Calu3 (cell line): ENCODE measurements at places on chromosomes 11 and 22.

DNA sequence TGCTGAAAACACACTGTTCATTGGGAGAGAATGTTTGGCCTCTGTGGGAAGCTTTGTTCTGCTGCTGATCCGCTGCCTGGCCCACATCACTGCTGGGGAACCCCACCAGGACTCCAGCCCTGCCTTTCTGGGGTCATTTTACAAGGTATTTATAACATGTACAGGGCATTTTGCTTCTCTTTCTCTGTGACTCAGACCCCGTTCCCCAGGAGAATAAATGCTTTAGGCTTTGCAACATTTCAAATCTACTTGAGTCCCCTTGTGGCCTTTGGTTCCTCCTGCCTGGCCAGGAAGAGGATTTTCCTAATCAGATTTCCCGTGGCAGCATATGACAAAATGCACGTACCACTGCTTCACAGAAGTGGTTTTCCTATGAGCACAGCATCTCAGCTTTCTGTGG, 43.0 kb downstream of the BTG4 start:
- no peak for DNase-seq

GRCh38 chr11:81852896-81853295, 880.8 kb downstream of the FAM181B start:
- DNase-seq: no peak

DNA sequence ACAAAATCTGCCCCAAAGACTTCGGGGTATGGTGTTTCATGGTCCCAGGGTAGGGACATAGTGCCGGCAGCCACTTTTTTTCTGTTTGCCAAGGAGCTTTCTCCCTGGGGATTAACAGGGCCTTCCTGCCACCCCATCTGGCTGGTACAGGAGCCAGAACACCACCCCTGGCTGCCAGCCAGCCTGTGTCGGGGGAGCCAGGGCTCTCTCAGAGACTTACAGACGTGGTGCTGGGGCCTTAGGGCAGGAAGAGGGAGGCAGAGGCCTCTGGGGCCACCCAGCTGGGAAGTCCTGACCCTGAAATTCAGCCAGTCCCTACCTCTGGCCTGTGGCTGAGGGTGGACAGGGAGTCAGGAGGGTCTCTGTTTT, 52.4 kb upstream of the CDON start:
- peak; percentile 20 for DNase-seq

GRCh38 chr11:111406091-111406490, 27.0 kb upstream of the POU2AF1 start:
- DNase-seq: no peak

- DNase-seq: no peak
These were observed 440.5 kb downstream of the MIAT start for GRCh38 chr22:27097933-27098332.

GRCh38 chr22:33844273-33844672, 76.0 kb downstream of the LARGE1 start:
- DNase-seq: no peak

GRCh38 chr11:693415-693831, 1.6 kb downstream of the DEAF1 start:
- no peak for DNase-seq

DNA sequence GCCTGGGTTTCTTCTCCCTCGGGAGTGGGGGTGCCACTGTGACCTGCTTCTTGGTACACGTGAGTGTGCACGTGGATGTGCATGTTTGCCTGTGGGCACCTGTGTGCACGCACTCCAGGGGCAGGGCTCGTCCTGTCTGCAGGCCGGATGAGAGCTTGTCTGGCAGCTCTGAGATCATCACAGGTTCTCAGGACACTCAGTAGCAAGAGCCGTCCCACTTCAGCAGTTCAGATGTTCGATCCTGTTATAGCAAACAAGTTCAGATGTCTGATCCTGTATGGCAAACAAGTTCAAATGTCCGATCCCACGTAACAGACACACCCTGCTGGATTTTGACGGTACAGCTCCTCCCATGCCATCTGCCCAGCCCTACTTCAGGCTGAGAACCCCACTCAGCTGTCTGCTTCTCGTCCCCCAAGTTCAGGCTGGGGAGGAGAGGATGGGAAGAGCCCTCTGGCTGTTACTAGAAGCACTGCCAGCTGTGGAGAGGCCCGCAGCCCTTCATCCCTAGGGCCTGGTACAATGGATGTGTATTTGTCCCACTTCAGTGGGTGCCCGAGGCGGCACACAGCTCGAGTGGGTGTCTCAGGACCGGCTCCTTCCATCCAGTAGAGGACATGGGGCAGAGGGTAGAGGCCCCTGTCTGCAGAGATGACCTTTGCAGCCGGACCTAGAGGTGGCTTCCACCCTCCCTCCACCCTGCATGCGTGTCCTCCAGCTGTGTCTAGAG, 1126.9 kb downstream of the BRD1 start:
- no peak for DNase-seq

DNA sequence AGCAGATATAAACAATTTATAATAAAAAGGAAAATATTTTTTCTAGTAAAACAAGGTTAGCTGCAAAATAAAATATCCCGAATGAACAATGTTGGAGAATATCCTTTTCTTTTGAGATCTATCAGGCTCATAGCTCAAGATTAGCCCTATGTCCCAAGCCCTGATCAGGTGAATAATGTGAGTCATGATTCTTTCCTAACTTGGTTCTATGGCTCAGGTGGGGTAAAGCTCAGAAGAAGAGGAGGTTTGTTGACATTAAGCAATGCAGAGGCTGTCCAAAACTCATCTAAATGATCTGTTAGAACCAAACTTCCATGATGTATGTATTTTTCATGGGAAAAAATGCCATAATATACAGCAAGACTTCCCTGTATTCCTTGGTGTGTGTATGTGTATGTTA, 86.1 kb downstream of the TRIM44 start:
- no peak for DNase-seq

DNA sequence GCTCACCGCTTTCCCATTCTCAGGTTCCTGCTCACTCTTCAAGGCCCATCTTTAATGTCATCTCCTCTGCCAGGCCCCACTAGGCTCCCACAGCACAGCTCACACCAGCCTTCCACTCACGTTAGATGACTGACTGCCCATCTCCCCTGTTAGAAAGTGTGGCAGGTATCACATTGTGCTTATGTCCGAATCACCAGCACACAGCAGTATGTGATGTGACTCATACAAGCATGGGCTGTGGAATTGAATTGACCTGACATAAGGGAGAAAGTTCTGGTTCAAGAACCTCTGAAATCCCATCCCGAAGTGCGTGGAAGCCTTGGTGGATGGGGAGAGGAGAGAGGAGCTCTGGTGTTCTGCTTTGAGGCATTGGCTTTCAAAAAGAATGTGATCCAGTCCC, 6.5 kb downstream of the VSTM5 start:
- DNase-seq: no peak

DNA sequence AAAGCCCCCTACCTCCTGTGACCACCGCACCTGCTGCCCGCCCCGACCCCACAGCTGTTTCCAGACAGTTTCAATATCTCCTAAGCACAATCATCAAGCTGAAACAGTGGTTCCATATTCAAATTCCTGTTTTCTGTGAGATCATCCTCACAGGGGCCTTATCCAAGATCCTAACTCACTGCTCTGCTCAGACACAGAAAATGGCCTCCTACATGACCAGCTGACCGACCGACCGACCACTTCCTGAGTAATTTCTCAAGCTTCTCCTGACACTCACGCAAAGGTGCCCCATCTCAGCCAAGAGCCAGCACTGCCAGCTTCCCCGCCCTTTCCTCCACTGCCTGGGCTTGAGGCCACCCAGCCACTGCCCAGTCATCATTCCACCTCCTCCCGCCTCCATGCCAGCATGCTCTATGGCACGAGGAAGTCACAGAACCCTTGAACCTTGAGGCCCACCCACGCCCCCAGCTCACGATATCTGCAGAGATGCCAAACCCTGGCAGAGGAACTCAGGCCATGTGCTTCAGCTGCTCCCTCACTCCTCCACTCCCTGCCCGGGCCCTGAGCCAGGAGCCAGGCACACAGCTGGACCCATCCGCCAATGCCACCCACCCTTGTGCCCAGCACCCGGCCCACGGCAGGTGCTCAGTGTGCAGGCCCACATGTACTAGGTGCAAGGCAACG, 14.0 kb downstream of the KIAA0930 start:
- DNase-seq: peak; percentile 46

DNA sequence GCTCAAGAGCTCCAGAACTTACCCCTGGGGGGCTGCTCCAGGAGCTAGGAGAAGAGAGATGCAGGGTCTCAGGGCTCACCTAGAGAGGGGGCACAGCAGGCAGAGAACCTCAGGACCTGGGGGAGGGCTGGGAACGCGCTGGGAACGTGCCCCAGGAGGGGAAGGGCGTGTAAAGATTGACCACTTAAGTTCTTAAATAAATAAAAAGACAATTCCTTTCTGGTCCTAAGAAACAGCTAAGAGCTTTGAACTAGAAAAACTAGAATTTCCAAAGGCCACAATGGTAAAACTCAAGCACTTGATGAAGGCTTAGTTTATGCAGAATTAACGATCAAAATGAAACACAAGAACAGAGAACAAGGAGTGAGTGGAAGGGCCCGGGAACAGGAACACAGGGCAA, 89.1 kb downstream of the CELSR1 start:
- DNase-seq: no peak

- DNase-seq: peak; percentile 4
These were observed 35.3 kb upstream of the NECTIN1 start for GRCh38 chr11:119764108-119764868.

DNA sequence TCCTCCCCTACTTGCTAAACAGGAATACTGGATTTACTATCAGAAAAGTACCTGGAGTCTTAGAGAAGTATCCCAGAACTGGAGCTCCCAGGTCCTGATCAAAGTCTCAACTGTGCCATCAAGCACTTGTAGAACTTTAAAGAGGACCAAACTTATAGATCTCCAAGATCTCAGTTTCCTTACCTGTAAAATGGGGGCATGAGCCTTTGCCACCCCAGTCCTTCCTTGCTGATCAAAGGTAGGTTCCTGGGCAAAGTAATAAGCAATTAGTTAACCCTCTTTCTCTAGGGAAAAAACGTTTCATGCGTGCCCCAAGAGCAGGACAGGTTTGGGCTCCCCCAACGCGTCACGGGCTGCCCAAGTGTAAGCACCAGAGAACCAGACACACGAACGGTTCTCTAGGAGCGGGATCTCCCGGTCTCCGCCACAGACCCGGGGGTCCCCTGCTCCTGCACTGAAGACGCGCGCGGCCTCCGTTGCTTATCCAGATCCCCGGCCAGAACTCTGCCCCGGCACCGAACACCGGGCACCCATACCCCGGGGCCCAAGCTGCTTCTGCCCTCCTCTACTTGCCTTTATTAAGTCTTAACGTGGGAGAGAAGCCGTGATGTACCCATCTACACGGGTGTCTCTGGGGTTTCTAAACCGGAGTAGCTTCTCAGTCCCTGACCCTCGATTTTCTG, 505 bp downstream of the ZNF214 start:
- peak; percentile 10 for DNase-seq

- no peak for DNase-seq
These were observed 1.9 kb downstream of the FDX1 start for GRCh38 chr11:110431674-110432073.

- no peak for DNase-seq
These were observed 13.7 kb upstream of the DRD2 start for GRCh38 chr11:113488931-113489351.

- no peak for DNase-seq
These were observed 38.3 kb upstream of the CYP2R1 start for GRCh38 chr11:14930369-14930768.

GRCh38 chr11:134652586-134653255, 240.7 kb upstream of the B3GAT1 start:
- no peak for DNase-seq

GRCh38 chr11:1043563-1044096, 7.1 kb upstream of the MUC6 start:
- DNase-seq: no peak

DNA sequence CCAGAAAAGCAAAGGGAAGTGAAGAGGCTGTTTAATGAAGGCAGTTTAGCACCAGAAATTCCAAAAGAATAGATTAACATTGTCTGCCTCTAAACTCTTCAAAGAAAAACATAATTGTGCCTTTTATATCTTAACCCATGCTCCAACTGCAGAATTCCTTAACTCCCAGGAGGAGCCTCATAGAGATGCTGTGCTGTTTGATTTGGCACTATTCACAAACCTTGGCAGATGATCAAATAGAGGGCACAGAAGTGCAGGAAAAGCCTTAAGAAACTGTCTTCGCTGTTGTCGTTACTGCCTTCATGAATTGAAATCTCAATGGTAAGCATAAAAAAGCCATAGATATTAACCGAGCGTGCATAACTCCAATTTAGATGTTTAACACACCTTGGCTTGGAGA, 124.1 kb upstream of the MPPED2 start:
- DNase-seq: no peak

DNA sequence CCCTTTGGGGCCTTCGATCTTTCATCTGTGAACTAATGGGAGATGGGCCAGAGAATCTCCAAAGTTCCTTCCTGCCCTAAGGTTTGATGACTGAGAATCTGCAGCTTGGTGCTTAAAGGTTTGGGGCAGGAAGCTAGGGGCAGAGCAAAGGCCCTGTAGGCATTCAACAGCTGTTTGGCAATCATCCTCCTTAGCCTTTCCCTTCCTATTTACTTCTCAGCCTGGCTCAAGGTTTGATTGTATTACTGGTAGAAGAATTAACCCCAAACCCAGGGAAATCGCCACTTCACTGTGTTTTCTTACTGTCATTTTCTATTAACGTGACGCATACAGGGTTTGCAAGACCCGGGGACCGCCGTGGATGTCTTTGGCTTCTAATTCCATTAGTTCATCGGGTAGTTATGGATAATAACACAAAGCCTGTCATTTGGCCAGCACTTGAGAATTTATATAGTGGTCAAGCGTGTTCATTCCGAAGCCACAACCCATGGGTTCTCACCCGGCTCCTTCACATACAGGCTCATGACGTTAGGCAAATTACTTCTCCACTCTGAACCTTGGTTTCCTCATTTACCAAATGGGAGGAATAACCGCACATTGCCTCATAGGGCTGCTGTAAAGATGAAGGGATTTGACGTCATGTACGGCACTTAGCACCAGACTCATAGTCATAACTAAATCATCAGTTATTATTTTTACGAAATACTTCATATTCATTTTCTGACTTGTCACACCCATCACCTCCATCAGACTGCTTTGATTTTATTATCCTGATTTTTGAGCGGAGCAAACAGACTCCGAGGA, 158.1 kb downstream of the FBXO7 start:
- DNase-seq: no peak

DNA sequence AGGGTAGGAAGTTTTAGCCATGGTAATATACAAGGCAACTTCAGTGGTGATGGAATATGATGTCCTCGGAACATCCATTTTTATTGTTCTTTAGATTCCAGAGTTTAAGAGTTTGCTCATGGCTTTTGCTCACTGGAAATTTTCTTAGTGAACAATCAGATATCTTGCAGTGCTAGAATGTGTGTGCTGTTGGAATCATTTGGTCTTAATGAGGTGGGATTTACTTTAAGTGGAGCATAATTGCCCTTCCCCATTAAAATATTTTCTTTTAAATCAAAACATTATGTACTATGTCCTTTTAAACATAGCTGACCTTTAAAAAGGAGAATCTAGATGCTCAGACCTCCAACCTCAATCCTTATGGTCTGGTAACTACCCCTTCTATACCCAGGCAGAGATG, 77.3 kb upstream of the LDLRAD3 start:
- DNase-seq: no peak

GRCh38 chr22:29700206-29700899, 19.4 kb upstream of the CABP7 start:
- DNase-seq: no peak
